Activated T-cell treated with anti-CD3 and anti-CD28 coated beads, Interleukin-2, amount 50 U/mL, for 24 hours (primary cell): ENCODE measurements at places on chromosomes 4 and X.
A peak's percentile ranks its signal among the peaks of the same experiment; 100 is the strongest.

GRCh38 chrX:69117876-69118526, 47.3 kb downstream of the PJA1 start:
- no peak for DNase-seq

GRCh38 chr4:184838249-184839074, 12.7 kb upstream of the ACSL1 start:
- DNase-seq: no peak

GRCh38 chr4:77776182-77777134, 42.7 kb downstream of the CNOT6L start:
- no peak for DNase-seq

GRCh38 chr4:175827516-175827915, 15.5 kb upstream of the GPM6A start:
- DNase-seq: no peak

- peak; percentile 78 for DNase-seq
Observed at GRCh38 chrX:118839334-118839958, 15.8 kb downstream of the ZCCHC12 start.

DNA sequence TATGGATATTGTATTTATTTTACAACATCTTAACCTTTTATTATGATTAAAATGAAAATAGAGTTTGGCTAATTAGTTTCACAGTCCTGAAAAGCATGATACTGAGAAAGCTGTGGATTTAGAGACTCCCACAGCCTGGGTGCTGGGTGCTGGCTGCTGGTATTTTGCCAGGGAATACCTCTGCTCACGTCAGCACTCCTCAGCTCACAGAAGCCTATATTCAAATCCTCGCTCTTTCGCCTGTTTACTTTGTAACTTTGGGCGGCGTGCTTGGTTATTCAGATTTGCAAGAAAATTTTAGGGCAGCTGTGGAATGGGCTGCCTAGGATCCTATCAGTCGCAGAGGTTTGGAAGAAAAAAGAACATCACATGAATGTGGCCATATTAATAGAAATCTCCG, 261.8 kb downstream of the DCTD start:
- no peak for DNase-seq

GRCh38 chr4:90127706-90128345, 632 bp downstream of the CCSER1 start:
- peak; percentile 30 for DNase-seq

DNA sequence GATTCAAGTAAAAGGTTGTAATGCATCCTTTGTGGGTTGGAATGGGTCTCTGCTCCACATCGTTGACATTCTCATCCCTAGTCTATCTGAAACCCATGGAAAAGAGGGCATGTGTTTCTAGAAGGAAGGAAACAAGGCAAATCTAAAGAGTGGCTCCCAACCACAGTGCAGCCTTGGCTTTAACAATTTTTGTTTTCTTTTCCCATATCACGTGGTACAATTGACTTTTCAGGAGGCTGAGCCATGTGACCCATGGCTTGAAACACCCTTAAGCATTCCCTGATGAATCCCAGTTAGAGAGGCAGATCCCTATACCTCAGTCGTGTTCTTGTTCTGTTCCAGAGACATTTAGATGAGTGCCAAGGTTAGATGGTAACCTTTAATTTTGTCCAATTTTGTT, 12.8 kb downstream of the DCUN1D4 start:
- DNase-seq: no peak

GRCh38 chr4:13865871-13866669, 238.5 kb upstream of the BOD1L1 start:
- DNase-seq: no peak

DNA sequence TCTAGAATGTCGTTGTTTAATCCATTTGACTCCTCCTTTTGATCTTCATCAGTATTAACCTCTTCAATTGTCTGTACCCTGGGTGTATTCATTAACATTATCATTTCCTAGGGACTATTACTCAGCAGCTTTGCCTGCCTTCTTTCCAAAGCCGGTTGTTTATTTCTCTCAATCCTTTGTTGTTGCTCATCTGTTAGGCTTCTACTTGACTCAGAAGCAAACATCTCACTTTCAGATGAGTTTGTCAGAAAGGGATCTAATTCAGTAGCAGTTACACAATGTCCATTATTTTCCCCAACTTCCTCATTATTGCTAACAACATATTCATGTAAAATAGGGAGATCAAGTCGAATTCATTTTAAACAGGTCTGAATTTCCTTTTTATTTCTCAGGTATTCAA, 22.1 kb upstream of the HSD17B10 start:
- no peak for DNase-seq

DNA sequence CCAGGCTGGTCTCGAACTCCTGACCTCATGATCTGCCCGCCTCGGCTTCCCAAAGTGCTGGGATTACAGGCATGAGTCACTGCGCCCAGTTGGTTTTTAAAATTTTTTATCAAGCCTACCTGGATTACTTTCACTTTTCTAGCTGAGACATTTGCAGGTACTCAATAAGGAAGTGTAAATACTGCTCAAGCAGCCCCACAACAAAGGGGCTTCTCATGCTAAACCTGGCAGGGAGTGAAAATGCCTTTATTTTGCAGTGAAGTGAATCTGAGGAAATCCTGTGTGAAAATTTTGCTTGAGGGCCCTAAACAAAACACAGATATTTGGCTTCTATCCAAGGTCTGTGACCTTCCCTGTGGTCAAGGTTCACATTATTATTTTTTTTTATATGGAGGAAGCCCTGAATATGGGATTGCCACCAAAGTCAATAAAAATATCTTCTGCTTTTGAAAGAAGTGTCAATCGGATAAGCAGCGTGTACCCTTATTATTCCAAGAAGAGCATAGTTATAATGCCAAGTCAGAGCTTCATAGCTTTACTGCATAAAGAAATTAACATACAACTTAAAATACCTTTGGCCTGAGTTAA, 481.0 kb downstream of the SH2D1A start:
- DNase-seq: no peak

GRCh38 chrX:132216283-132216682, 3.0 kb downstream of the RAP2C start:
- no peak for DNase-seq

GRCh38 chr4:109729718-109730618, at the start of gene PLA2G12A:
Gene PLA2G12A, minus strand, starts transcription at chr4:109730070. Its CDS starts 261 bp downstream, at chr4:109729809.
- peak; percentile 88 for DNase-seq

GRCh38 chr4:92812652-92813051, 508.9 kb downstream of the GRID2 start:
- DNase-seq: no peak

DNA sequence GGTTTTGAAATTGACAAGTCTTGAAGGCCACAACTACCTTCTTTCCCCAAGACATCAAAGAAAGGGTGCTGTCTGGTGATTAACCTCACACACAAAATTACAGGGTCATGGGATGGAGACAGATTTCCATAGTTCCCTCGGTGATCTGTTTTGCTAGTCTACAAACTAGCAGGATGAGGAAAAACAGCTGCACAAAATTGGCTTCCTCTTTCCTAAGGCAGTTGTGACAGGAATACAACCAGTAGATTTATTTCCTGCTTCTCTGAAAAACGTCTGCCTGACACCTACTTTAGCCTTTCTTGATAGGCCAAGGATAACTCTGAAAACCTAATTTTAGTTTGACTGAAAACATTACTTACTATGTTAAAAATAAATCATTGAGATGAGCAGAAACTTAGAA, 39.6 kb downstream of the DKK2 start:
- DNase-seq: no peak

GRCh38 chrX:71998836-71999509, 88.3 kb downstream of the NHSL2 start:
- DNase-seq: no peak

DNA sequence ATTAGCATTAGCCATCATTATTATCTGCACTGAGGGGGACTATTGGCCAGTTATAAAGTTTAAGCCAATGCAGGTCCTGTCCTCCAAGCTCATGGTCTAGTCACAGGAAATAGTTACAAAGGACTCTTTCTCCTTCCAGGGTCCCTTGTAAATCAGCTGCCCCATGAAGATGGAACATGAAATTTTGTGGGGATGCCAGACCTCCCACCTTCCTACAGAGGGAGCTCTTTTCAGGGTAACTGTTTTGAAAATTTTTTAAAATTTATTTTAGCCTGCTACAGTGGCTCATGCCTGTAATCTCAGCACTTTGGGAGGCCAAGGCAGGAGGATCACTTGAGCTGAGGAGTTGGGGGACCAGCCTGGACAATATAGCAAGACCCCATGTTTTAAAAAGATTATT, 124.4 kb upstream of the SLC34A2 start:
- no peak for DNase-seq

DNA sequence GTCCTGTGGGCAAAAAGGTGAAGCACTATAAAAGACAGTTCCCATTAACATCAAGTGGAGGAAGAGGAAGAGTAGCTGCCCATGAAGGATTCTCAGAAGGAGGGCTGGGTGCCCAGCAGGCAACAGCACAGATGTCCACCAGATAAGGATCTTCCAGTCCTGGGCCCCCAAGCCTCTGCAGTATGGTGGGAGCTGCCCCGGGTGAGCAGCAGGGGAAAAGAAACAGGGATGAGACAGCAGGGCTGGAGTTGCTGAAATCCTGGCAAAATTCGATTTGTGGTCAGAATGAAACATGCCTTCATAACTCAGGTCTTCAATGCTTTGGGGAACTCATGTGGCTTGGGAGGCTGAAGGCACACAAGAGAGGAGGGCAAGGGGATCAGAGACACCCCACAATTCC, 94.6 kb downstream of the RASL11B start:
- DNase-seq: no peak

DNA sequence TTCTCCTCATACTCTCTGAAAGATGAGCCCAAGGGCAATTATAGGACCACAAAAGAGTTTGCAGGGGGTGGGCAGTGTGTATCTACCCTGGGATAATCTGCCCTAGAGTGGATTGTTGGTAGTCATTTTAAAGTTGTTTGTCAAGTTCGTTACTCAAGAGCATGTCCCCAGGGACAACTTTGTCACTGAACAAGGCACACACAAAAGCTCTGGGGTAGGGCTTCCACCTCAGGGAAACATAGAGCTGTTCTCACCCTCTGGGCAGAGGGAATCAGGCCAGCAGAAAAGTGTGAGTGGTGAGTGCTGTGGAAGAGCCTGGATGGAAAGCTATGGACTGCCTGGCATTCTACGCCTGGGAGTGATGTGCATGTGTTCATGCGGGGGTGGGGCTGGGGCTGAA, 23.3 kb upstream of the LEF1 start:
- DNase-seq: no peak

- DNase-seq: no peak
Observed at GRCh38 chrX:95291561-95291960, 1393.1 kb upstream of the DIAPH2 start.
